ENCODE measurements at places on chromosomes 3 and 15. TPM values are rescaled to one million over a fixed set of nuclear protein-coding genes. Genes with fewer than 3 reads are reported as not detected.

The STT3B gene
- total RNA-seq: 101 TPM

The PTX3 gene
- total RNA-seq: 28.9 TPM

- no peak for ATAC-seq
Observed at GRCh38 chr3:68163062-68163461, 508.6 kb upstream of the SUCLG2 start.

DNA sequence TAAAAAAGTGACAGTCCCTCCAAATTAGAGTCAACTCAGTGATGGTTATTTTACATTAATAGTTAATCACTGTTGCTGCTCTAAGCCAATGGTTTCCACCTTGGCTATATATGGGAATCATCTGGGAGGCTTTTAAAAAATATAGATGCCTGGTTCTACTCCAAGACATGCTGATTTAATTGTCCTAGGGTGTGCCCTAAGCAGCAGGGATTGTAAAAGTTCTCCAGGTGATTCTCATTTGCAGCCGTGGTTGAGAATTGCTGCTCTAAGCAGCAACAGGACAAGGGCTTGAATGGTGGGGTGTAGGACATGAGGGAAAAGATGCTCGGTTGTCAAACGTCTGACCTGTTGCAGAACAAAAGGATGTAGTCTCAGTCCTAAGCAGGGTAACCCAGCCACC lies 405.1 kb upstream of the MCTP2 start:
- no peak for ATAC-seq

- ATAC-seq: no peak
Observed at GRCh38 chr3:187810021-187810446, 64.8 kb upstream of the BCL6 start.

DNA sequence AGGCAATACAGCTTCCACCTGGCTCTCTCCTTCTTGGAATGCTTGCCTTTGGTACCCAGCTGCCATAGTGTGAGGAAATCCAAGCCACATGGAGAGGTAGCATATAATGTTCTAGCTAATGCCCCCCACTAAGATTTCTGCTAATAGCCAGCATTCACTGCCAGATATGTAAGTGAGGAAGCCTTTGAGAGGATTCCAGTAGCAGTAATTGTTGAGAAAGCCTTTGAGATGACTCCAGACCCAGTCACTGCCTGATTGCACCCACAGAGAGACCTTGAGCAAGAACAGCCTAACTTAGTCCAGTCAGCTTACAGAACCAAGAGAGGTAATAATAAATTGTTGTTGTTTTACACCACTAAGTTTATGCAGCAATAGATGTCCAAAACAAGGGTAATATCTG lies 63.1 kb downstream of the STRIT1 start:
- ATAC-seq: no peak

Data from motor neuron (in vitro differentiated cells).